ENCODE measurements at places on chromosomes 13 and 19.

- DNase-seq: no peak
Measured at GRCh38 chr13:32737679-32738078, 151.4 kb downstream of the PDS5B start.

DNA sequence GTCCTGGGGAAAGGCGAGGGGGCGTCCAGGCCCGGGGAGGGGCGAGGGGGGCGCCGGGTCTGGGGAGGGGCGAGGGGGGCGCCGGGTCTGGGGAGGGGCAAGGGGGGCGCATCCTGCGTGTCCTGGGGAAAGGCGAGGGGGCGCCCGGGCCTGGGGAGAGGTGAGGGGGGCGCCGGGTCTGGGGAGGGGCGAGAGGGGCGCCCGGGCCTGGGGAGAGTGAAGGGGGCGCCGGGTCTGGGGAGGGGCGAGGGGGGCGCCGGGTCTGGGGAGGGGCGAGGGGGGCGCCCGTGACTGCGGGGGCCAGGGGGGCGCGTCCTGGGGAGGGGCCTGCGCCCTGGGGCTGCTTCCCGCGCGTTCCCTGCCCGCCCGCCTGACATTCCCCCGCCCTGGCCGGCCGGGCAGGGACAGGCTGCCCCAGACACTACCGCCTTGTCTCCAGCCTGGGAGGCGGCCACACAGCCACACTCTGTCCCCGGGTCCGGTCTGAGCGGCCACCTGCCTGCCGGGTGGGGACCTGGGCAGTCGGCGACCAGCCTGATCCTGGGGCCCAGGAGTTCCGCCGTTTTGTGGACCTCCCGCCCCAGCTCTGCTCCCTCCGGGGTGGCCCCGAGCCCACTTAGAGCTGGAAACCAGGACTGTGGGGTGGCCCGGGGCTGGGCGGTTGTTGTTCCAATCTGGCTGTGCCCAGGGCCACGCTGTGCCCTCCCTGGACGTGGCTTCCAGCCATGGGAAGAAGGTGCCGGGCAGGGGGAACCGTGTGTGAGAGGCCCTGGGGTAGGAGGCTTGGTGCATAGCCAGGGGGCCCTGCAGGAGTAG is 11.8 kb downstream of the PALM start:
- no peak for DNase-seq

DNA sequence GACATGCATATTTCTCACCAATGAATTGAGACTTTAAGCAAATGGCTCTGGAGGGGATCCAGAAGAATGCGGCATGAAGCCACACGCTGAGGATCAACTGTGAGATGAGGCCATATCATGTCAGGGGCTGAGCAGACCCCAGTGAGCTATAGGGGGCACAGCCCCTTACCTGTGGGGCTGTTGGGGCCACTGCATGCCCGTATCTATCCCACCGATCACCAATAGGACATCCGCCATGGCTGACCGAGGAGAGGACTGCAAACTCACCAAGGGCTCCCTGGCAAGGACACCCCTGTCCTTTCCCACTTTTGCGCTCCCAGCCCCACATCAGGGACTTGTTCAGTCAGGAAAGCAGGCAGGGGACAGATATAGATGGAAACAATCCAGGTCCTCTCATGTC is 78.0 kb downstream of the SERP2 start:
- DNase-seq: no peak

DNA sequence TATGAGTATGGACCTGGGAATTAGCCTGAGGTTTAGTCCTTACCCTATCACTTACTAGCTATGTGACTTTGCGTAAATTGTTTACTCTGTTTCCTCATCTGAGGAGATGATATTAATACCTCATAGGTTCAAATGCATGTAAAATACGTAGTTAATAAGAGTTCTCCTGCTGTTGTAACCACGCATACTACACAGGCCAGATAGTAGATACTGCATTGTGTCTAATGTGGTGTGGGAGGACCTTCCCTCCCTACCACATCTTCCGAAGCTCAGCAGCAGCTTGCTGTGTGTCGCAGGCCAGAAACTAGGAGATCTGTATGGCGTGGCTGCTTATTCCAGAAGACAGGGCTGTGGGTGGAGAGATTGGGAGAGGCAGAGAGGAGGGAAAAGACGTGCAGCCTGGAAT is 23.0 kb downstream of the GTF2F2 start:
- DNase-seq: no peak

Measured in stimulated activated CD4-positive, alpha-beta T cell treated with anti-CD3 and anti-CD28 coated beads, Interleukin-1b, Interleukin-23, amount 100 ng/mL, for 4 hours (primary cell).